8988T (cell line): ENCODE measurements at places on chromosomes 6 and 20.

GRCh38 chr6:132391391-132392269 is 9.6 kb downstream of the MOXD1 start:
- no peak for DNase-seq

DNA sequence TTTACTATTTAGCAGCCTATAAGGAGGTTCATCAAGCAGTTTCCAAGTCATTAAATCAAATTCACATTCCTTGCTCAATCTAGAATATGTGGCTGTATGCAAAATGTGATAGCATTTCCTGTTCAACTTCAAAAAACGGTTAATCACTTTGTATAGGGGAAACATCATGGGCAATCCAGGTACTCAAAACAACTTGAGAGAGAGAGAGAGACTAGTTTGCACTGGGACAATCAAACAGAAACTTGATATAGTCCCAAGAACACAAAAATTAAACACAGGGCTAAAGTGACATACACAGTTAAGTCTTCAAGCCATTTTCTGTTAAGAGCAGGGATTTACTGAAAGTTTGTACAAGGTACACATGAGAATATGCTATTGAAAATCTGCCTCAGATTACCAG is 7.4 kb downstream of the CPNE1 start:
- no peak for DNase-seq

DNA sequence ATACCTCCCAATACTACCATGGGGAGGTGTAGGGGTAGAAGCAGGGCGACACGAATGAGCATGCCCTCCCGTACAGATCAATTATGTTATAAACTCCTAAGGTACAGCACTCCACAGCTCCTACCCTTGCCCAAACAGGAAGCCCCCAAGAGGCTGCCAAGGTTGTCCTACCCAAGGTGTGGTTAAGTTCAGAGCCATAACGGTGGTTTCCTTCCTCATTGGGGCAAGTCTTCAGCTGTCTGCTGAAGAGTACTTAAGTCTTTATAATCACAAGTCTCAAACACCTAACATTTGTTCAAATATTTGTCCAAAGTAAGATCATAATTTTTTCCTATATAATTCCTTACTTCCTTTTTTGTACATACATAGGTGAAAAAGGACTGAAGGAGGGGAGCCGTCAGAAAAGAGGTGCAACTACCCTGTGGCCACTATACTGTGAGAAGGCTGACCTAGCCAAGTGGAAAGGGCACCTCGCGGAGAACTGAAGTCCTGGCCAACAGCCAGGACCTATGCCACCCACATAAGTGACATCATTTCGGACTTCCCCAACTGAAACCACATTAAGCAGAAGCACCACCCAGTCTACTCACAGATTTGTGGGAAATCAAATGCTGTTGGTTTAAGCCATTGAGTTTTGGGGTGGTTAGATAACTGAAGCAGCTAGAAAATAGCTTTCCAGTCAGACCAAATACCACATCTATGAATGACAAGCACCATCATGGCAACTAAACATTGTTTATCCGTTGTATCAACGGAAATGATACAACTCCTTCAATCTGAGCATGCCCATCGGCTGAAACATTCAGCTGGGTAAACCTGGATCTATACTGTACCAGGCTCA is 2.9 kb upstream of the RAB22A start:
- no peak for DNase-seq

- no peak for DNase-seq
Measured at GRCh38 chr20:48002517-48002970, 217.3 kb upstream of the SULF2 start.

- no peak for DNase-seq
Measured at GRCh38 chr6:140462453-140463311, 1088.2 kb upstream of the CITED2 start.

DNA sequence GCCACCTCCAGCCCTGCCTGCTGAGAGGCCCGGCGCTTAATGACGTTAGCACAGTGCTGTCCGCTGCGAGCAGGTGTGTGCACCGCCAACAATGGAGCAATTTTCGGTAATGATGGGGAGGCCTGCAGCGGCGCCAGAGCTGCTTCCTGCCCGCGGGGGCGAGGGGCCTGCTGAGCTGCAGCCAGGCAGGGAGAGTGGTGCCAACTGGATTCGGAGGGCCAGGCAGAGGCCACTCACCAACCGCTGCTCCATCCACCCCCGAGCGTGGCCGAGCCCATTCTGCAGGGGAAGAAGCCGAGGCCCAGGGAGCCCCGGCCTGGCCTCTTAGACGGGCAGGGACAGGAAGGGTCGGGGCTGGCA is 9.6 kb downstream of the HRH3 start:
- DNase-seq: no peak

DNA sequence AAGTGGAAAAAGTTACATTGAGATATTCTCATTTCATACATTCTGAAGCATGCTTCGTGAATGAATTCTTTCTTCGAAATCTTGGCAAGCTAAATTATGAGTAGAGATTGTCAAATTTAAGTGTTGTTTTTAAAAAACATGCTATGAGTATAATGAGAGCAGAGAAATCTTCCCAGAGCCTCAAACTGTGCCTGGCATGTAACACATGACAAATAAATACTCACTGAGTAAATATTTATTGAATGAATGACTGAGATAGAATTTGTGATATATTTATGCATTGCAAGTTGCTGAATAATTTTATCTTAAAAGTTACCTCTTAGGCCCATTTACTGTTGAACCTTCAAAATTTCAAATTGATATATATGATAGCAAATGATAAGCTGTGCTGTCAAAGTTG is 24.7 kb upstream of the CD2AP start:
- DNase-seq: no peak

GRCh38 chr6:101351173-101351572 is 42.3 kb upstream of the GRIK2 start:
- no peak for DNase-seq

- no peak for DNase-seq
Measured at GRCh38 chr20:37971561-37972127, 61.6 kb downstream of the TTI1 start.

GRCh38 chr6:43938178-43939105 is 168.4 kb downstream of the VEGFA start:
- no peak for DNase-seq

DNA sequence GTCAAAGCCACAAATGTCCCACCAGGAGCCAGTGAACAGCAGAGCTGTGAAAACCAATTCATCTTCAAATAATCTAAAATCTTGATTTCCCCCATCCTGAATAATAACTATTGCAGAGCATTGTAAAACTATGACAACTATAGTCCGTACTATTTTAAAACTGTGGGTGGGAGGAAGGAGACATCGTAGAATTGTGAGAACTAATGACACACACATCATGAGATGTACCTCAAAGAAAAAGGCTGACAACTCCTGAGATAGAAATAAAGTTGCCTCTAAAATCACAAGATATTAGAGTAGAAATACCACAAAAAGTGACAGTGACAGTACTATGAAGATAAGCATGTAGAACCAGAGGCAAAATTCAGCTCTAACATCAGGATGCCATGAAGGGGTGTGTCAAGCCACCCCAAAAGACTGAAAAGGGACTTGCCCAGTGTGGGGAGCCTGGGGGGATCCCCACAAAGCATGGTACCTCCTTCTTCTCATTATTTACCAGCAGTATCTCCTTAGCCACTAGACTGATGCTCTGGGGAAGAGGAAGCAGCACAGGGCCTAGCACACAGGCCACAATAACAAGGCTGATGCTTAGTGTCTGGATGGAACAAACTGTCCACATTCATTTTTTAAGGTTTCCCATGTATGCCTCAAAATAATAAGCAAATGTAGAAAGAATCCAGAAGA is 13.4 kb downstream of the NAPB start:
- DNase-seq: no peak

DNA sequence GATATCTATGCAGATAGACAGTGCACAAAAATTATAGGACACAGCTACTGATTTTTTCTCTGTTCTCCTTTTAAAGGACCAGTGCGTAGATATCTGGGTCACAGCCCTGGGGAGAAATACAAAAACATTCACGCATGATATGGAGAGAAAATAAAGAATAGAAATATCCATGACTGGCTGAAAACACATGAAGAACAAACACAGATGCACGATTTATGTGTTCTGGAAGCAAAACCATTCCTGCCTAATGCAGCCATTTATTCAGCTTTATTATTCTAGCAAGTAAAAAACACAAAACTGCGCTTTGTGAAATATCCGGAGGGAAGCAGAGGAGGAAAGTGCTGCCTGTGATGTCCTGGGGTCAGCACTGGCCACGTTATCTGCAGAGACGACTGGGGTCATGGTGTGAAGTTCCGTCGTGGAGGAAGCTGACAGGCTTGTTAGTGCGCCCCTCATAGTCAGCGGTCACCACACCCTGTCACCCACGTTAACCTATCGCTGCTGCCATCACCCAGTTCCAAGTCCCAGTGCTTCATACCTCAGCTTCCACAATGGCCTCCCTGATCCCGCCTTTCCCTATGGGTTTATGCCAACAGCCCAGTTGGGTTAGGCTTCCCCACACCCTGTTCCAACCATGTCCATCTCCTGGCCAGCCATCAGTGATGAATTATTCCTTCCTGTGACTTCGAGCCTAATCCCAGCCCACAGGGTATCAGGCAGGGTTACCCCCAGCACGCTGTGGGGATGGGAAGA is 86.6 kb upstream of the RPS6KA2 start:
- DNase-seq: no peak

- no peak for DNase-seq
Measured at GRCh38 chr6:137950581-137950980, 83.5 kb downstream of the TNFAIP3 start.

DNA sequence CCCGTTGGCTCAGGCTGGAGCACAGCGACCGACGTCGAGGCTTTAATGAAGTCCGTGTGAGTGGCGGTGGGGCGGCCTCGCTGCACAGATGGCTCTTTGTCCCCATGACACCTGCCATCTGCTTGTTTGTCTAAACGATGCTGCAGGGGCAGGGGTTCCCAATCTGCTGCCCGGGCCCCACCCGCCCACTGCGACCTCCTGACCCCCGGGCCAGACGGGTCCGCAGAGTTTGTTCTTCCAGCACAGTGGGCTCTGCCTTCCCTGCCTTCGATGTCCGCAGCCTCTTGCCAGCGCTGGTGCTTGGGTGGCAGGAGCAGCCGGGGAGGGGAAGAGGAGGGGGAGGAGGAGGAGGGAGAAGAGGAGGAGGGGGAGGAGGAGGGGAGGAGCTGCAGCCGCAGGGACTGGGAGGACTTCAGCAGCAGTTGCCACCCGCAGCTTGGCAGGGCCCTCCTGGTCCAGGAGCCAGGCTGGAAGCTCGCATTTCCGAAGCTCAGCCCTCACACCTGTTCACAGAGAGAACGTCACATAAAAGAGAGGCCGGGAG is 210.0 kb downstream of the DLL1 start:
- DNase-seq: peak; percentile 5

DNA sequence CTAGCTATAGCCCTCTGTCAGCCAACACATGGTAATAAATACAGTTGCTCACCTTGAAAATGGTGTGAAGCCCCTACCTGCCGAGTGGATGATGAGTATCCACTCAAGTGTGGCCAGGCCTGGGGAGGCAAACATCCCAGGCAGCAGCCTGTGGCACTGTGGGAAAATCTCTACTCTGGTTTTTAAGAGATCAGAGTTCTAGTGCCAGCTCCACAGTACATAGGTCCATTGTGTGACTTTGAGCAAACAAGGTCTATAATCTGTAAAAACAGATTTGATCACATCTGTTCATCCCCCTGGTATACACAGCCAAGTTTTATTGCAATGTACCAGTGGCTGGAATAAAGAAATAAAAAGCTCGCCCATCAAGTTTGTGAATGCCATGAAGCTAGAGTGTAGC is 82.7 kb upstream of the ARMC2 start:
- DNase-seq: no peak

- no peak for DNase-seq
Measured at GRCh38 chr6:18415671-18416340, 28.7 kb downstream of the RNF144B start.

GRCh38 chr6:121436274-121436857 is 920 bp downstream of the GJA1 start:
- no peak for DNase-seq

DNA sequence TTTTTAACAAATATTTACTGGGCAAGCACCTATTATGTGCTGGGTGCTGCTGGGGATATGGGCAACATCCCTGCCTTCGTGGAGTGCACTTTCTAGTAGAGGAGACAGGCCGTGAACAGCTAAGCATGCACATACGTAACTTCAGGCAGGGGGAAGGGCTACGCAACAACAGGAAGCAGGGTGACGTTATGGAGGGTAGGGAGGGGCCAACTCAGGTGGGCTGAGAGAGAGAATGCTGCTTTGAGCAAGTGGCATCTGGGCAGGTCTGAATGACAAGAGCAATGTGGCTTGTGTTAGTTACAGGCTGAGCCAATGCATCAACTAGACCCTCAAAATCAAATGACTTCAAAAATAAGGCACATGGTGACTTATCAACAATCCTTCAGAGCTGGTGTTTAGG is 112.1 kb downstream of the CDC5L start:
- no peak for DNase-seq

- DNase-seq: no peak
Measured at GRCh38 chr6:155968921-155969320, 513.3 kb upstream of the NOX3 start.

GRCh38 chr6:131225959-131226358 is 90.7 kb downstream of the AKAP7 start:
- no peak for DNase-seq

GRCh38 chr20:50579511-50579910 is 69.3 kb downstream of the PTPN1 start:
- DNase-seq: no peak

GRCh38 chr6:135328136-135328535 is 147.0 kb downstream of the MYB start:
- DNase-seq: no peak

- DNase-seq: no peak
Measured at GRCh38 chr20:61935926-61936700, 129.6 kb downstream of the TAF4 start.

- no peak for DNase-seq
Measured at GRCh38 chr6:111162504-111162903, 75.2 kb downstream of the SLC16A10 start.

GRCh38 chr6:139520321-139520768 is 145.9 kb upstream of the CITED2 start:
- DNase-seq: no peak

GRCh38 chr6:156865019-156865629 is 87.9 kb downstream of the ARID1B start:
- no peak for DNase-seq

DNA sequence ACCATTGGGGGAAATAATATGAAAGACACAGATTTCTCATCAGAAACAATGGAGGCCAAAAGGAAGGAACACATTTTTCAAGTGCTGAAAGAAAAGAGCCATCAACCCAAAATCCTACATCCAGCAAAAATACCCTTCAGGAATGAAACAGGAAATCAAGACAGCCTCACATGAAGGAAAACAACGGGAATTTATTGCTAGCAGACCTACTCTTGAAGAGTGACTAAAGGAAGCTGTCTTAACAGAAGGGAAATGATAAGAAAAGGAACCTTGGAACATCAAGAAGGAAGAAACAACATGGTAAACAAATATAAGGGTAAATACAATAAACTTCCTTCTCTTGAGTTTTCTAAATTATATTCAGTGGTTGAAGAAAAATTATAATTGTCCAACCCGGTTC is 44.2 kb downstream of the RNF24 start:
- no peak for DNase-seq

GRCh38 chr20:5078399-5078958 is 41.3 kb downstream of the PCNA start:
- no peak for DNase-seq

- DNase-seq: no peak
Measured at GRCh38 chr6:169445661-169446581, 192.3 kb upstream of the THBS2 start.

- DNase-seq: no peak
Measured at GRCh38 chr6:42394881-42395620, 56.7 kb downstream of the TRERF1 start.
